ENCODE measurements at places on chromosomes 6 and 20. TPM values are rescaled to one million over a fixed set of nuclear protein-coding genes. Genes with fewer than 3 reads are reported as not detected.

Gene TREM1
- 0.65 TPM for total RNA-seq

Gene CD40
- total RNA-seq, result 1.2 TPM

Gene PLAGL1
- total RNA-seq, result 91.6 TPM

Gene LTA
- not detected for total RNA-seq

Gene CENPQ
- total RNA-seq, result 3.5 TPM

Gene LY6G6C
- not detected for total RNA-seq

Gene WFDC8
- not detected for total RNA-seq

Gene ACOT13
- total RNA-seq, result 15.1 TPM

Gene CEP162
- 22.2 TPM for total RNA-seq

Gene IRF4
- 0.11 TPM for total RNA-seq

Gene FAM110A
- total RNA-seq, result 7.0 TPM

Gene TMEM74B
- 0.11 TPM for total RNA-seq

Gene PNLDC1
- 0.65 TPM for total RNA-seq

Gene NTSR1
- not detected for total RNA-seq

Gene CGA
- total RNA-seq, result not detected

Gene OOEP
- 0.43 TPM for total RNA-seq

Gene HTR1E
- total RNA-seq, result not detected

Gene DLL1
- total RNA-seq, result 1.0 TPM

Gene COL12A1
- 4,738 TPM for total RNA-seq

Gene FILIP1
- total RNA-seq, result 2.0 TPM

Gene BPIFB1
- not detected for total RNA-seq

Gene MICB
- total RNA-seq, result 6.5 TPM

Gene GNMT
- total RNA-seq, result not detected

Gene ULBP3
- 21.7 TPM for total RNA-seq
